ENCODE measurements at places on chromosomes 16 and 17.
A peak's percentile ranks its signal among the peaks of the same experiment; 100 is the strongest.

DNA sequence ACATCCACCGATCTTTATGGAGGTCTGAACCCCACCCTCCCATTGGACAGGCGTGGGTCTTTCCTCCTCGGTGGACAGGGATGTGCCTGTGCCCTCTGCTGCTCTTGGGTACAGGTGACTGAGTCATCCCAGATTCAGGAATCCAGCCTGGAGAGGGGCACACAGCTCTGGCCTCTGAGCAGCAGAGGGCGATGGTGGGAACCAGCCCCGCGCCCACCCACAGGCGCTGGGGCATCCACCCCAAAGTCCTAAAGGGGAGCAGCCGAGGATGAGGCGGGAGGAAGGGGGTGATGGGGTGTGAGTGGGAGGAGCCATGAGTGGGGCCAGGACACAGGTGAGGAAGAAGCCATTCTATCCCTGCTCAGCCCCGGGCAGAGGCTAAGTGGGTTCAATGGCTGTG is 35.0 kb downstream of the ENGASE start:
- ATAC-seq = no peak

DNA sequence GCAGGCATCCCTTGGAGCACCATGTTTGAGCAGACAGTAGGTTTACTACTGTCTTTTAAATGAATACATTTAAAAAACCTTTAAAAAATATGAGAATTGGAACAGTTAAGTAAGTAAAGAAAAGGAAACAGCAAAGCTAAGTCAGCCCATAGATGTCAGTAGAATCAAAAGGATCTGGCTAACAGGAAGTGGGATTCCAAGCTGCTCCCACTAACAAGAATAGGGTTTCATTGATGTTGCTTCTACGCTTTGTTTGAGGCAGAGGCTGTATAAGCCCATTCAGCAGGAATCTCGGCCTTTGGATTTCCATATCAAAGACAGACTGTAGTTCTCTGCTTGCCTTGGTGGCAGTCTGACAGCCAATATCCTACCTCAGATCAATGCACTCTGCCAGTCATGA is 122.9 kb upstream of the ELAC2 start:
- ATAC-seq = no peak

GRCh38 chr17:14699574-14700185 is 398.8 kb downstream of the HS3ST3B1 start:
- ATAC-seq = no peak

- ATAC-seq = no peak
Measured at GRCh38 chr17:80845863-80846671, 145.6 kb upstream of the CHMP6 start.

GRCh38 chr16:2532494-2533141 is 1.4 kb upstream of the CEMP1 start:
- ATAC-seq = peak; percentile 25

GRCh38 chr16:89034971-89035668 is 58.1 kb upstream of the CBFA2T3 start:
- no peak for ATAC-seq

- peak; percentile 35 for ATAC-seq
Measured at GRCh38 chr17:63445571-63445953, 544 bp downstream of the CYB561 start.

GRCh38 chr16:82886146-82886545 is 259.4 kb downstream of the CDH13 start:
- ATAC-seq = no peak

- no peak for ATAC-seq
Measured at GRCh38 chr16:66262253-66263167, 104.0 kb upstream of the CDH5 start.

- ATAC-seq = no peak
Measured at GRCh38 chr17:17737961-17738894, 57.0 kb downstream of the RAI1 start.

GRCh38 chr16:87535855-87536794 is 43.3 kb upstream of the ZCCHC14 start:
- no peak for ATAC-seq

- no peak for ATAC-seq
Measured at GRCh38 chr16:73864868-73865267, 431.7 kb upstream of the PSMD7 start.

- ATAC-seq = no peak
Measured at GRCh38 chr16:5977329-5977728, 879.7 kb upstream of the EEF2KMT start.

DNA sequence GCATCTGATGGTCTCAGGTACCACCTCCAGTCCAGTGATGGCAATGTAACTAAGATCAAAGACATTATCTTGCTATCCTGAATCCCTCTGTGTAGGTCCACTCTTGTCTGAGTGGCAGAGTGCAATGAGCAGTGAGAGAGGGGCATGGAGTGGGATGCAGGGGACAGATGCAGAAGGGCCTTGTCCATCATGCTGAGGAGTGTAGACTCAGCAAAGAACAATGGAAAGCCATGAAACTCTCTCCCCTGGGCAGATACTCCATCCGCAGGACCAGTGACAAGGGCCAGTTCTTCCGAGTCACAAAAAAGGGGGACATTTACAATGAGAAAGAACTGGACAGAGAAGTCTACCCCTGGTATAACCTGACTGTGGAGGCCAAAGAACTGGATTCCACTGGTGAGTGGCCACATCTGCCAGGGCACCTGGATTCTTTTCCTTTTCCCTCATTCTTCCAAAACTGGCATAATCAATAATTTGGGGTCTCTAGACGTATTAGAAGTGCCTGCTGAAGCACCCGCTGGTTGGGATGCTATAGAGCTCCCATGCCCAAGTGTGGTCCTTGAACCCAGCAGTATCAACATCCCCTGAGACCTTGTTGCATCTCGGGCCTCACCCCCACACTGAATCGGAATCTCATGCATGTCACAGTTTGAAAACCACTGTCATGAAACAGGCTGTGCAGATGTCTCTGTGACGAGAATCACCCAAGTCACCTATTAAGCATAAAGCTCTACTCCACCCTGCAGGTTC is 29.5 kb downstream of the CDH5 start:
- no peak for ATAC-seq

GRCh38 chr17:63191610-63192009 is 225.6 kb downstream of the TANC2 start:
- no peak for ATAC-seq

GRCh38 chr17:27578718-27579085 is 52.3 kb upstream of the LGALS9 start:
- peak; percentile 84 for ATAC-seq

DNA sequence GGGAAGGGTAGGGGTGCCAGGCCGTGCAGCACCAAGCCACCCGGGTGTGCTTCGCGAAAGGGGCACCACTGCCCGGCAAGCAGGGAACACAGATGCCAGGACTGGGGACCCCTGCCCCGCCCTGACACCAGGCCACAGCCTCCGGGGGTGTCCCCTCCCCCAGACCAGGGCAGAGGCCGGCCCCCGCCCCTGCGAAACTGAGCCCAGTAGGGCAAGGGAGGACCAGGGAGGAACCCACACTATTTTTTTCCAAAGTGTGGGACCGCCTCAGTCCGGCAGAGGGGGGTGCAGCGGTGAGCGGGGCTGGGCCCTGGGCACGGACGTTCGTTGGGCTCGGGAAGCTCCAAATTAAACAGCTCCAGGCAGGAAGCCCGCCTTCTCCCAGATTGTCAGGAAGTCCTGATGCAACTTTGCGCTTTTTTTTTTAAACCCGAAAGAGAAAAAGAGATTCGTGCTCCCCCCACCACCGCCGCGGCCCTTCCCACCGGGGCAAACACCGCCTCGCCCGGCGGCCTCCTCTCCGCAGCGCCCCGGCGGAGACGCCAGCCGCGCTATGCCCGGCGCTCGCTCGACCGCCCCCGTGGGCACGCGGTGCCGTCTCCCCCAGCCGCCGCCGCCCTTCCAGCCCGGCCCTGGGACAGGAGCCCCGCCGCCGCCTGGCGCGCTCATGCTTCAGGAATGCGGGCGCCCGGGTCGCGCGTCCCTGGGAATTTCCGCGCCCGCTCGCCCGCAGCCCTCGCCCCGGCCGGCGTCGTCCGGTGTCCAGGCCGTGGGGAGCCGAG is 755 bp downstream of the PIEZO1 start:
- ATAC-seq = no peak

DNA sequence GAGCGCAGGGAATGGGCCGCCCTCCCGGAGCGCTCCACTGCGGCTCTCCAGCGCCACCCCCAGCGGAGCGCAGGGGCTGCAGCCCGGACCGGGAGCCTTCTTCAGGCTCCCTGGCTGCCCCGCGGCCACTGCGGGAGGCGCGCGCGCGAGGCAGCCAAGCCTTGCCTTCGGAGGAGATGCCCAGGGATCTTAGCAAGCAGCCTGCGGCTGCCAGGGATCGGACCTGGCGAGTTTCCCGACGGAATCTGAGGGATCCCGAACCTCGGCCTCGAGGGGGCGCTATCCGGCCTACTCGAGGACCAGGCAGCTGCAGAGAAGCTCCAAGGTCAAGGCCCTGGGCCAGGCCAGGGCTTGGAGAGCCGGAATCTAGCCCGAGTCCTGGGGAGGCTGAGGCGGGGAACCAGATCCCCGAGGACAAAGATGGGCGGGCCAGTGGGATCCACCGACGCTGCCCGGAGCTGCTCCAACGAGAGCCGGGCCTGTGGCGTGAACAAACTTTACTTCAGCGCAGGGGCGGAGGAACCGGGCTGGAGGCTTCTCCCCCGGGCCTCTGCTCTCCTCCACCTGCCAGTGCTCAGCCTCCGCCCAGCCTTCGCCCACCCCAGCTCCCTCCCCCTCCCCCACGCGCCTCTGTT is at the start of gene IRX6:
Gene IRX6, plus strand, starts transcription at position 567 of the 635 bp plus-strand sequence. CDS start 889 bp downstream, outside the sequence.
- ATAC-seq = no peak

GRCh38 chr16:1665829-1666228 is 12.2 kb upstream of the JPT2 start:
- ATAC-seq = no peak

DNA sequence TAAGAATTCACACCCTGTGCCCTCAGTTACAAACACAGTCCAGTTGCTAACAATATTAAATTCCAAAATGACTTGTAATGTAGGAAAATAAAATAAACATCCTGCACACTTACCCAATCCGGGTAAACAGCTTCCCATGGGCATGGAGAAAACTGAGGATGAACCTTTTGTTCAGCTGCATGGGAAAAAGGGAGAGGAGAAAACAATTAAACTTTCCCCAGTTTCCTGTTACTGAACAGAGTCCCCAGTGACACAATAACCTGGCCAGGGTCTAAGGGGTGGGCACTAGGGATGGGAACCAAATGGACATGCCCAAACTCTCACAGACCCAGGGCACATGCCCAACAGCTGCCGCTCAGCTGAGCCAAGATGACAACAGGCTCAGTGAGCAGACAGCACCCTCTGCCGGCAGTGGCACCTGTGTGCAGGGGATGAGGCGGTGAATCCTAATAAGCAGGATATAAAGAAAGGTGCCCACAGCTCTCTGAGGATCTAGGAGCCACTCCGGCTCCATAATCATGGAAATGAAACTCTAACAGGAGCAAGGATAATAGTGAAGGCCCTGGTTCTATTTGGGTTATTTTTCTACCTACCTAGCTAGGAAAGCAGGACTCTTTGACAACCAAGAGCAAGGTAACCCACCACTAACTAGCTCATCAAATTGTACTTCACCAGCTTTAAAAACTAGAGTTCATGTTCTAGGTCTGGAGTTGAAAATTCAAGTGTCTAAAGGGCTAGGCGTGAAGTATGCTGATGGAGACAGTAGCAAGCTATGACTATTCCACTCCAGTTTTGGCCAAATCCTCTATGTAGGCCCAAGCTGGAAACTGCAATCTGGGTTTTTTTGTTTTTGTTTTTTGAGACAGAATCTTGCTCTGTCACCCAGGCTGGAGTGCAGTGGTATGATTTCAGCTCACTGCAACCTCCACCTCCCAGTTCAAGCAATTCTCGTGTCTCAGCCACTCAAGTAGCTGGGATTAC is 58.8 kb downstream of the SMG6 start:
- peak; percentile 79 for ATAC-seq

- no peak for ATAC-seq
Measured at GRCh38 chr16:15954814-15955151, 5.4 kb downstream of the ABCC1 start.

DNA sequence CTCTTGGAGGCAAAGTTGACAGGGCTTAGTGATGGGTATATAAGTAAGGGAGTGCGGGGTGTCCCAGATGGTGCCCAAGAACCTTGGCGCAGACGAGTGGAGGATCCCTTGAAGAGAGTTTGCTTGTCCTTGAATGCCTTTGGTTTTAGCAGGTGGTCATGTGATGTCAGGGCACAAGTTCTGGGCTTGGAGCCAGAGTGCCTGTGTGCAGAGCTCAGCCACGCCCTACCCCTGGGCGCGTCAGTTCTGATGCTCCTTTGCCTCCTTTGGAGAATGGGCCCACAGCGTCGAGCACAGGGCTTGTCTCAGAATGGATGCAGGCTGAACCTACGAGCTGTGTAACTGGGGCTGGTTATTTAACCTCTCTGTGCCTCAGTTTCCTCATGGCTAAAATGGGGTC is 412.2 kb upstream of the EEF2KMT start:
- no peak for ATAC-seq

DNA sequence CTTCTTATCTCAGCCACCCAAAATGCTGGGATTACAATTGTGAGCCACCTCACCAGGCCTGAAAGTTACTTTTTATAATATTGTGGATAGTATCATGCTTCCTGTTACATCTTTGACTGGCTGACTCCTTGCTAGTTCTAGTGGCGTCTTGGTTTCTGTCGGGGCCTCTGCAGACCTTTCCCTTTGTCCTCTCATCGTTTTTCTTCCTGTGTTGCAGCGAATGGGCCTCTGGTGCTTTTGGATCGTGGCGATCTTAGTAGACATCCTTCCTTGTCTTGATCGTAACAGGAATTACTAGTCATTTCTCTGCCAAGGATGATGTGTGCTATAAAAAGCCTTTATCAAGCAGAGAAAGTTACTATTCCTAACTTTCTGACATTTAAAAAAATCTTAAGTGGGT is 20.8 kb downstream of the ASPSCR1 start:
- ATAC-seq = no peak

Measured in activated T-helper 17 cell treated with anti-CD3 and anti-CD28 coated beads, Interleukin-2, amount 50 U/mL, for 72 hours (primary cell).